ENCODE measurements at places on chromosomes 3 and 15.

GRCh38 chr15:38354315-38354929 is 99.5 kb upstream of the FAM98B start:
- DNase-seq: peak; percentile 5

DNA sequence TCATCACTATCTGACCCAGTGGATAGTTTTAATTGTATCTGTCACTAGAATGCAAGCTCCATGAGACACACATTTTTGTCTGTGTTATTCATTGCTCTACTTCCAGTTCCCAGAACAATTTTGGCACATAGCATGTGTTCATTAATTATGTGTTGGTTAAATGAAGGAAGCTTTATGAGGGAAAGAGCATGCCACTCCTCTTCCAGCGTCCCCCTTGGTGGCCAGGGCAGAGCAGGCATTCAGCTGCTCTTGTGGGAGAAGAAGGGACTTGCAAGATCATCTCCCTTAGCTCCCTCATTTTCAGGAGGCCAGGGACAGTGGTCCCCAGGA is 489 bp upstream of the GALNT15 start:
- DNase-seq: no peak

DNA sequence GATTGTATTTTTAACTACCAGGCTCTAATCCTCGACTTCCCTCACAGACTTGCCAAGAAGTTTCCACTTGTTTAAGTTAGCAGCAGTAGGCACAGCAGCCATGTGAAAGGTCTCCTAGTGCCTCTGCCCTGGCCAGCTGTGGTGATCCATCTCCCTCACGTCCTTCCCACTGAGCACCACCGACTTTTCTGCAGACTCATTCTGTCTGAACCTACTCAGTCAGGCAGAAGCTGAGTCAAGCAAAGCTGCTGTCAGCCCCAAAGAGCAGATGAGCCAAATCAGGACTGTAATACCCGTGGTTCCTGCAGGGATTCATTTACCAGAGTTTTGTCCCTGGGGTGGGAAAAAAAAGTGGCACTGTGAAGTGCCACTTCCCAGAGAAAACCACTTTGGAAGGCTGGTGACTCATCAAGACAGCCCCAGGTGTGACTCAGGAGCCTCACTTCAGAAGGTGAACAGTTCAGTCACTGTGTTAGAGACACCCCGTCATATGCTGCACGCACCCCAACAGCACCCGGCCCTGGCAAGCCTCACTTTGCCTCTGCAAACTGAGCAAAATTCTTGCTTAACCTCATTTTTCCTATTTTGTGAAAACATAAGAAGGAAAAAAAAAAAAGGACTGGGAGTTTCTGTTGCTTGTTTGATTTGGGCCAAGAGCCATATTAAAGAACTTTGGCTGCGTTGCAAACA is 76.0 kb downstream of the WWTR1 start:
- DNase-seq: no peak

DNA sequence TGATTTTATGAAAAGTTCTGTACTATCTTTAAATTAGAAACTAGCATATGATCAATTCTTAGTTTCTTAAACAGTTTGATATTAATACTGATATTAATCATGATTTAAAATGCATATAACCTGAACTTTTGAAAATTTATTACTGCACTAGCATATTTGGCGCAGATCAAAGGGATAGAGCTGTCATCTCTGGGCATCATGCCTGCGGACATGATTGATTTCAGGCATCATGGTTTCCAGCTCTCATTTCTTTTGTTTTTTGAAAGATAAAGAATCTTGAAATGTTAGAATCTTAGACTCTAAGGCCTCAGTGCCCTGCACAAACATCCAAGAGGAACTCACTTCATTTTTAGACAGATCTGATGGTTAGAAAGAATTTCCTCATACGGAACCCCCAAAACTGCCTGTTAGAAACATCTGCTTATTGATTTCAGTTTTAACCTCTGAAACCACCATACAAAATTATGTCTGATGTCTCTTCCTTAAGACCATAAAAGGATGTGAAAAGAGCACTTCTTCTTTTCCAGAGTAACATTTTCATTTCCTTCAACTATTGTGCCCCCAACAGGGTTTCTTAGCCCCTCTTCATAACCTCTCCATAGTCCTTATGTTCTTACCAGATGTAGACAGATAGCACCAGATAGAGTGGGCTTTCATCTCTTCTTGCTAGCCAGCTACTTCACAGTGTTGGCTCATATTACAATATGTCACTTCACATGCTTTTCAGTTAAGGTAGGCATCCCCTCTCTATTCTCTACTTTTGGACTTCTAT is 110.8 kb downstream of the BBX start:
- no peak for DNase-seq

- DNase-seq: no peak
These were observed 158.5 kb upstream of the PFN2 start for GRCh38 chr3:150129166-150129565.

GRCh38 chr3:101509811-101510210 is 3.2 kb downstream of the SENP7 start:
- no peak for DNase-seq

DNA sequence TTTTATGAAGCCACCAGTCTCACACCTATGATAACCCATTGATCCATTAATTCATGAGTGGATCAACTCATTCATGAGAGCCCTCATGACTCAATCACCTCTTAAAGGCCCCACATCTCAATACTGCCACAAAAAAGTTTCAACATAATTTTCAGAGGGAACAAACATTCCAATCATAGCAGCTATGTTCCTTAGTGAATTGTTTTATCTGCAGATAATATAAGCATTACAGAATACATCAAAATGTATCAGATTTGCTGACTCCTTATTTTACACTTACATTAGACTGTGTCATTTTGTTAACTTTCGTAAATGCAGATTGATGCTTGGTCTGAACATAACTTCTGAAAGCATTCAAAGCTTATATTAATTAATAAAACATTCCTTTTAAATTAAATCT is 155.3 kb upstream of the MBNL1 start:
- DNase-seq: no peak

GRCh38 chr15:99239545-99240198 is 9.7 kb downstream of the TTC23 start:
- no peak for DNase-seq

GRCh38 chr3:141073580-141073979 is 22.4 kb downstream of the SPSB4 start:
- DNase-seq: no peak

DNA sequence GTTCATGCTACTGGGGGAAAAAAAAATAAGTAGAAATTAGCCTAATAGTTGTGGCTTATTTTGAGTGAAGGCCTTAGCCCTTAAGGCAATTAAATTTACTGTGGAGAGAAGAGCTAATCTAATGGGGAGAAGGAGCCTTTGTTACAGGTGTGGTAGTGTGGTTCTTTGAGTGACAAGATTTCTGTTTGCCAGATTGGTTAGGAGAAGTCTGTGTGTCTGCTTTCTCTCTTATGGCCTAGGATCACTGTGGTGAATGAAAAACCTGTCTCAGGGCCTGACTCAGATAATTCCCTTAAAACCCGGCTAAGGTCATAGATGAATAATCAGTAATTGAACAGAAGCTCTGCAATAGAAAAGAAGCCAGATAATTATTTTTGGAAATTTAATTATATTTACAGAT is 27.0 kb downstream of the OPA1 start:
- no peak for DNase-seq

DNA sequence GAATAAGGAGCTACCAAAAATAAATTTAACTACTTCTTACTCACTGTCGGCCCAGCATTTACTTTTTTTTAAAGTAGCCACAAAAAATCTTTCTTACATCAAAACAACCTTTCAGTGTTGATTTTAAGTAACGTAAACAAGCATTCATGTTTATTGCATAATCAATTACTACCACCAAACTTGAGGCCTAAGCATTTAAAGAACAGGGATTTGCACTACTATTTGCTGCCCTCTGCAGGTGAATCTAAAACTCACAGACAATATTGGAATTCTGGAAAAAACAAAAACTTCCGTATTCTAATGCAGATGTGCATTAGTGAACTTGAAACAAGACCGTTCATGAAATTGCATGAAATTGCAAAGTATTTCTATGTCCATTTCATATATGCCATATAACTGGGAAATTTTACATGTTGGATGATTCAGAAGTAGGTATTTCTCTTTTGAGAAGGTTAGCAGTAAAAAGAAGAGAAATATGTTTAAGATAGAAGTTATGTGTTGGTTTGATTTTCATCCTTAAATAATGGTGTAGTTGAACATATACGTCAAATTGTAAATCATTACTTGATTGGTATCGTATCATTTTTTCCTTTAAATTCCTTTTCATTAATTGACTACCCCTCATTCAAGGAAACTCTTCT is 55.6 kb downstream of the CGGBP1 start:
- DNase-seq: no peak

- no peak for DNase-seq
These were observed 308.6 kb downstream of the CLSTN2 start for GRCh38 chr3:140243575-140243974.

GRCh38 chr3:169252535-169252934 is 411.0 kb downstream of the MECOM start:
- no peak for DNase-seq

- no peak for DNase-seq
These were observed 62.3 kb downstream of the ADCY5 start for GRCh38 chr3:123386477-123387040.

- DNase-seq: no peak
These were observed 14.1 kb downstream of the SPSB4 start for GRCh38 chr3:141065258-141065657.

DNA sequence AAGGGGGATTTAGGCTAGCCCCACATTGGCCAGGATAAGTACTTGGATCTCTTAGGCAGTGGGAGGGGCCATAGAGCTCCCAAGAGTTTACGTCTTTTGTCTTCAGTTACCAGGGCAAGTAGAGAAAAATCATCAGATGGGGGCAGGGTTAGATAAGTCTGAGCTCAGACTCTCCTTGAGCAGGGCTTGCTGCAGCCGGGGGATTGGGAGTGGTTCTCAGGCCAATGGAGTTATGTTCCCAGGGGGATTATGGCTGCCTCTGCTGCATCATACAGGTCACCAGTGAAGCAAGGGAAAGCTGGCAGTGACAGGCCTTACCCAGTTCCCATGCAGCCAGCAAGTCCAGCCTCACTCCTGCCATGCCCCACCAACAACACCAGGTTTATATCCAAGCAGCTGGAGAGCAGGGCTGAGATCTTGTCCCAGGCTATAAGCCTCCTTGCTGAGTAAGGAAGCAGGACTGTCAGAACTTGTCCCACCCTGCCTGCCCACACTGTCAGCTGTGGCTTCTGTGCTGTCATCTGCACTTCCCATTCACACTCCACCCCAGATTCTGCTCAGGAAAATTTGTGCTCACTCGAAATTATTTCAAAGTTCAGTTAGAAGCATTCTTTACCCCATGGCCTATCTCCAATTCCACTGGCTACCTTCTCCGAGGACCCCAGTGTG is 215.3 kb downstream of the FAM43A start:
- no peak for DNase-seq

- DNase-seq: no peak
These were observed 40.7 kb upstream of the SCN5A start for GRCh38 chr3:38690185-38690584.

DNA sequence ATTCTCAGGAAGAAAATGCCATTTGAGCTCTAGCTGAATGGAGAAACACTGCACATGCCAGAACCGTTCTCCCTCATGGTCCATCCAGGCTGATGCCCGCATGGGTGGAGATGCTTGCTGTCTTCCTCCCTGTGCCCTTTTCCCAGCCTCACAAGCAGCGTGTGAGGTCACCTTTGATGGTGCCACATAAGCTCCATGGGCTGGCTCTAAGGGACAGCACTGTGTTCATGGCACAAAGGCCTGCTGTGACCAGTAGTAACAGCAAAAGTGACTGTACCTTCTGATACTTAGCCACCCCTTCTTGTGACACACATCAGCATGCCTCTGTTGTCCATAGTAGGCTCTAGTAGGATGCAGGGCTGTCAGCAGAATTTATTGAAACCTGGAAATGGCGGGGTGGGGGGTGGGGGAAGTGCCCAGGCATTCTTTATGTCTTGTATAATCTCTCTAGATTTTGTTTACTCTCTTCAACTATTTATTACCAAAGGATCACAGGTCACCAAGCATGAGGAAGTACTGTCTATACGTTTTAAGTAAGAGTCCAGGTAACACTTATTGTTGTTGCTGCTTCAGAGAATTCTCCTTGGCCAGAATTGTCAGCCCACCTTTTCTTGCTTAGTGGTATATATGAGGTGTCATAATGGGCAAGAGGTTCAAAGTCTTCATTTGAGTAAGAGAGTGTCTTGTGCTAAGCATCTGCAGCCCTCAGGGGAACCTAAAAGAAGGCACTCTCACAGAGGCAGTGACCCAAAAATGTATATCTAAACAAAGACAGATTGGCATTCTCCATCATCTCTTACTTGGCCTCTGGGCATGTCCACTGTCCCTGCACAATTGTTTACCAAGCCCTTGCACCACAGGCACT is 56.5 kb downstream of the RAB7A start:
- no peak for DNase-seq

DNA sequence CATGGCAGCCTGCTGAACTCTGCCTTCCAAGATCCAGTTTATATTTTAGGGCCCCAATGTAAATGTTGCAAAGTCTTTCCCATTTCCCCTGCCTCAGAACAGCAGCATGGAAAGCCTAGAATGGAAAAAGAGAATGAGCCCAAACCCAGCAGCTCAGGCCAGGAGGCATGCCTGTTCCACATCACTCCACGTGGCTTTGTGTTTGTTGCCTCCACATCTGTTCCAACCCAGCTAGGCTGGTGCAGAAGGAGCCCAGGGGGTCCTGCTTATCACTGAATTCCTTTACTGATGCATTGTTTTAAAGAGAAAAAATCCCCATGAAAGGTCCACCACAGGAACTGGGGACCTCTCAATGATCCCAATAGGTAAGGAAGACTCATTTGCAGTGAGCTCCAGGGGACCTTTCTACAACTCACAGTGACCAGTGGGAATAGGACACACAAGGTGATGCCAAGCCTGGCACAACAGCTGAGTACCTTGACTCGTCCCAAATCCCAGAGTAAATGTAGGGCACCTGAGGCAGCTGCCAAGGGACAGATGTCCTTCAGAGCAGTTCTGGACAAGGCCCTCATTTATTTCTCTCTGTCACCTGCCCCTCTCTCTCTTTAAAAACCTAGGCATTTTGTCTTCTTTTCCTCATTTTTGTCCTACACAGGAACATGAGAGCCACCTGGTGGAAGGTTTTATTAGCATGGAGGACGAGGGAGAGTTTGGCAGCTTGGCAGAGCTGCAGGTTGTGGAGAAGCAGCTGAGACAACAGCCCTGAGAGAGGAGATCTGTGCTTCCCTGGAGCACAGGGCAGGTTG is 41.7 kb upstream of the ADAMTS17 start:
- no peak for DNase-seq

- no peak for DNase-seq
These were observed 186.1 kb upstream of the TSC22D2 start for GRCh38 chr3:150221904-150222523.

DNA sequence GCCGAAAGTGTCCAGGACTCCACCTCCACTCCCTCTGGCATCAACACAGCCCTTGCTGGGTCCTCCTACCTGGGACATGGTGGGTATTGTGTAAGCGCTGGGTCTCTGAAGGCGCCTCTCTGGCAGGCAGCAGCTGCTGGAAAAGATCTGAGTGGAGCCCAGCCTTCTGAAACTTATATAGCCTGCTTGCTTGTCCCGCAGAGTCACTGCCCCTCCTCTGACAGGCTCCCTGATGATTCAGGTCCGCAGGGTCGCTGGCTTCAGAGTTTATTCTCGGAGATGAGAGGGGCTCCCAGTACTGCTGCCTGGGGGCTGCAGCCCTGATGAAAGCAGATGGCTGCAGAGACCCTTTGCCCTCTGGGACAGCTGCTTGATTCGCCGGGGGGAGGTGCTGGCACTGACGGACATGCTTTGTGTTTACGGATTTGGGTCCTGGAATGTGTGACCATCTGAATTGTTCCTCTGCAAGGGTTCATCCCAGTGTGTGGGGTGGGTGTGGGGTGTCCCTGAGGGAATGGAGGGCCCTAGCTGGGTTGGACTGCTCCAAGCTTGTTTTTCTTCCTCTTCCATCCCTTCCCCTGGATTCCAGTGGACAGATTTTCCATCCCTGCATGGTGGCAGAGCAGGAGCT is at the start of gene MUSTN1:
MUSTN1 (minus strand) TSS at position 149 of the 631 bp plus-strand sequence; CDS start at position 78, 71 bp downstream.
- DNase-seq: no peak
